ENCODE measurements at places on chromosomes 2 and 18.

GRCh38 chr2:20551260-20551944 is 99.5 kb downstream of the HS1BP3 start:
- peak; percentile 54 for DNase-seq

- no peak for DNase-seq
These were observed 18.1 kb downstream of the ABCB11 start for GRCh38 chr2:169012812-169013627.

DNA sequence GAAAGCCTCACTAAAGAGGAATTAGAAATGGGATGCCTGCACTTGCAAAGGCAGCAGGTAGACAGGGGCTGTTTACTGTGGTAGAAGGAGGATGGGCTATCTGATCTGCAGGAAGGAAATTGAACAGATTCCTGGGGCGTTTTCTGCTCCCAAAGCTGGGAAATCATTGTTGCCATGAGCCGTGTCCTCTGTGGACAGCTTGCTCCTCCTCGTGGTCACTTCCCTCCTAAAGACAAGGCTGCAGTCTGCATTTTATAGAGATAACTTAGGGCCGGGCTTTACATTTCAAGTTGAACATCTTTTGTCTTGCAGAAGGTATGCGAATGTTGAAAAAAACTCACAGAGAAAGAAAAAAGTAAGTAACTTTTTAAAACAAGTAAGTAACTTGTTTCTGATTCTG is 50.9 kb downstream of the DCDC2C start:
- no peak for DNase-seq

DNA sequence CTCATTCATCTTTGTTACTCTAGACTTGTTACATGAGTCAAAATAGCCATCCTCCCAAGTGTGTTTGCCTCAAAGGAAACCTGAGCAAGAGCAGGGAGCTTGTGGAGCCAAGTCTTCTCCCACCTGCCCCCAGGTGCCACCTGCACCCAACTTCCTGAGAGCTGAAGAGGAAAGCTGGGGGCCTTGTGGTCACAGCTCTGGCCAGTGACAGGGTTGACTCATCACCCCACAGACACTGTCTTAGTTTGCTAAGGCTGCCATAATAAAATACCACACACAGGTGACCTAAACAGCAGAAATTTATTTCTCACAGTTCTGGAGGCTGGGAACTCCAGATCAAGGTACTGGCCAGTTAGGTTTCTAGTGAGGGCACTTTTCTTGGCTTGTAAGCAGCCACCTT is 99.6 kb downstream of the TPGS2 start:
- no peak for DNase-seq

DNA sequence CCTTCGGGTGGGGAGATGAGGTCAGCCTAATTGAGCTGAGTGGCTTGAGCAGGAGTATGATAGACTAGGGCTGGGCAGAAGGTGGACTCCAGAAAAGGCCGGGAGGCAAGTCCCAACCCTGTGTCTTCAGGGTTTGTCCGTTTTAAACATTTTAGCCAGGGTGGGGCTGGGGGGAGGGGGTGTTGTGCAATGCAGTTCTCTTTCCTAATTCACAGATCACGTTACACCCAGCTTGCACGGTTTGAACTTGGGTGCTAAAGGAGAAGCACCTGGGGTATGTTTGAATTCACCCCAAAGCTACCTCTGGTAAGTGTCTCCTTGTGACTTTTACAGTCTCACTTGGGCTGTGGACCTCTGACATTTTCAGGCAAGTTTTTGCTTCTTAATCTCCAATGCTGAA is 233.3 kb downstream of the AGAP1 start:
- no peak for DNase-seq

GRCh38 chr2:66343259-66343658 is 91.7 kb upstream of the MEIS1 start:
- no peak for DNase-seq

DNA sequence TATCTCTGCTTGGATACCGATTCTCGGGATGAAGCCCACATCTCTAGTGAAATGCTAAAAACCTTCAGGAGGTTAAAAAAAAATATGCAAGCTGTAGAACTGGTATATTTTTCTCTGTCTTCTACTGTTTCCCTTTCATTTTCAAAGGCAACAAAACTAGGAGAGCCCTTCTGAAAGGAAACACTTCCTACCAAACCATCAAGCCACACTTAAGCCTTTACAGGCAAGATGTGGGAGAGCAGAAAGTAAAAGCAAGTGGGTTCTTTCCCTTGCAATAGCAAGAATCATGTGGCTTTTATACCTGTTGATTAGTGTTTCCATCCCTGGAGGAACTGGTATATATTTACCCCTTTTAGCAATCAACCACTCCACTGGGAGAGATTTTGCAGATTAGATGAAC is 147.9 kb upstream of the ACAA2 start:
- no peak for DNase-seq

- no peak for DNase-seq
These were observed 256.2 kb downstream of the TSN start for GRCh38 chr2:122011493-122012270.

- DNase-seq, result no peak
These were observed 36.2 kb downstream of the TNS1 start for GRCh38 chr2:217966423-217967070.

DNA sequence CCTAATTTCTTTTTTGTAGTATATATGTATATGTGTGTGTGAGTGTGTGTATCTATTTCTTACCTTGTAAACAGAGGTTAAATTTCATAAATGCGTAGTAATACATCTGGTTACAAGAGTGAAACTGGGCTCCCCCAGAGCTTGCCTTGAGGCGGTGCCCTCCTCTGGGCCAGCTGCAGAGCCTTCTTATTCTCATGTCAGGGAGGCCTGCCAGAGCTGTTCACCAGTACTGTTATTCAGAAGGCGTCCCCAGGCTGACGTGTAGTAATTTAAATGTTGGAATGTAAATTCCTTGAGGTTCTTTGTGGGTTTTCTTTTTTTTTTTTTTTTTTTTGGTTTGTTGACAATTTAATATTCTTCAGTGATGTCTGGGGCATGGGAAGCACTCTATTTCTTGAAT is 11.2 kb downstream of the COPS8 start:
- DNase-seq, result no peak

GRCh38 chr2:67851956-67852824 is 210.6 kb downstream of the C1D start:
- DNase-seq, result no peak

DNA sequence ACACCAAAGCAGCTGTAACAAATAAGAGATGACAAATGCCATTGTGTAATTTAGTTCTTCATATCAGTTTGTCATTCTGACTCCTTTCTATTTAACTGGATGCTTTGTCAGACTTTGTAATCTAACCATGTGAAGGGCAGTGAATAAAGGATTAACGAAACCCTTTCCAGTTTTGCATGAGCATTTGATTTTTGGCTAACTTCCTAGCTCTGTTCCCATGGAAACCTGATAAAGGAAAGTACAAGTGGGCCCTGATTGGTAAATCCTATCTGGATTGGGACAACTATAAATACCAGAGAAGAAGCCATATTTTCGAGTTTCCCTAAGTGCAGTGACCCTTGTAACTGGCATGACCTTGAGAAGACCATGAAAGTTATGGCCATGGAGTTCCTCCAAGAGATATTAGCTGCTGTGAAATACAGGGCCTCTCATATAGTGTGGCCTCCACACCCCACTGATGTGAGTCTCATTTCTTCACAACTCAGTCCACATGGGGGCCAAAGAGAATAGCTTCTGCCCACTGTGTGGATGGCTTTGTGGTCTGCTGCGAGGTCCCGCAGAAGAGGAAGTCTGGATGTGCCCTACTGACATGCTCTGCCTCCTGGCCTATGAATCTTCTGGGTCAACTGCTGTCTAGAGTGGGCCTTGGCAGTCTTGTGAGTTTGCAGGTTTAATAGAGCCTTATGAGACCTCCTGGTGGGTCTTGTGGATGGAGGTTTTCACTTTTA is 38.2 kb upstream of the CYP1B1 start:
- no peak for DNase-seq

All from hypothalamus (tissue), 51 donors.